ENCODE measurements at places on chromosomes 3 and 15.

- no peak for DNase-seq
These were observed 76.7 kb downstream of the ARNT2 start for GRCh38 chr15:80480909-80481308.

DNA sequence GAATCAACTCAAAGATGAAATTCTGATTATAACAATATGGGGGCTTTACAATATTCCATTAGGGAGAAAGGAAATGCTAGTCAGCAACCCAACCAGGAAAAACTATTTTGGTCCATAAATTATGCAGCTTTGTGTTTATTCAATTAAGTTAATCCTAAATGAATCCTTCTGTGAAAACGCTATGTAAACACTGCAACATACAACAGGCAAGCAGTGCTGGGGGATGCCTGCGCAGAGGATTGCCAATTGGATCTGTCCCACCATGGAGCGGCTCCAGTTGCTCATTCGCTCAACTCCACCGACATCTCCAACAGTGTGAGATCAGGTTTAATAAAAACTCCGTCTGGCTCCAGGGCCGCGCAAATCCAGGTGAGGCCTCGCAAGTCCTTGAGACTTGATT, 290.5 kb upstream of the VEPH1 start:
- DNase-seq: no peak

- no peak for DNase-seq
These were observed 339.0 kb downstream of the EPHB1 start for GRCh38 chr3:135133905-135134683.

DNA sequence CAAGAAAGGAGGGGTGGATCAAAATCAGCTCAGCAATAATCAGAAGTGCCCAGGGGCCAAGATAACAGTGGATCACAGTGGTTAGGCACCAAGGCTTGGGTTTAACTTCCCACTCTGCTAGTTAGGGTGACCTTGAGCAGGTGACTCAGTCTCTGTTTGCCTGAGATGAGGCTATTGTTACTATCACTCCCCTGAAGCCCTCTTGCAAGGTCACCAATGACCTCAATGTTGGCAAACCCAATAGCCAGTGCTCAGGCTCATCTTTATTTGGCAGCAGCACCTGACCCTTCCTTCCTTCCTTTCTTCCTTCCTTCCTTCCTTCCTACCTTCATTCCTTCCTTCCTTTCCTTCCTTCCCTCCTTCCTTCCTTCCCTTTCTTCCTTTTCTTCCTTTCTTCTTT, 102.4 kb upstream of the HACD2 start:
- no peak for DNase-seq

DNA sequence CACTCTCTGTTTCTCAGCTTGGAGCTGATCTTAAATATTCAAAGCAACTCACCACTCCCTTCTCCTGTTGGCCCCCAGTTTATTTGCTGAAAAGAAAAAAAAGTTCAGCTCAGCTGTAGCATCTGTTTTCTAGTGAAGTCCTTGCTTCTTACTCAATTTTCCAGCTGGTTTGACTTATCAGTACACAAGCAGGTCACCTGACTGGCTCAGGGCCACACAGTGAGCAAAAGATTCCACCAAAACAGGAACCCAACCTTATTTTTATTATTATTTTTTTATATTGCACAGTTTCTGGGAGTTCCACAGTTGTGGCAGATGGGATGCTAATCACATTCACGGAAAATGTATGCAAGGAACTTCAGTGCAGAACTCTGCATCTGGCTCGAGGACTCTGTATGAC, 390.7 kb upstream of the RGMA start:
- no peak for DNase-seq

- DNase-seq: no peak
These were observed 26.3 kb downstream of the DZIP1L start for GRCh38 chr3:138089091-138089490.

- DNase-seq: no peak
These were observed 10.4 kb downstream of the GOLM2 start for GRCh38 chr15:44298878-44299277.

DNA sequence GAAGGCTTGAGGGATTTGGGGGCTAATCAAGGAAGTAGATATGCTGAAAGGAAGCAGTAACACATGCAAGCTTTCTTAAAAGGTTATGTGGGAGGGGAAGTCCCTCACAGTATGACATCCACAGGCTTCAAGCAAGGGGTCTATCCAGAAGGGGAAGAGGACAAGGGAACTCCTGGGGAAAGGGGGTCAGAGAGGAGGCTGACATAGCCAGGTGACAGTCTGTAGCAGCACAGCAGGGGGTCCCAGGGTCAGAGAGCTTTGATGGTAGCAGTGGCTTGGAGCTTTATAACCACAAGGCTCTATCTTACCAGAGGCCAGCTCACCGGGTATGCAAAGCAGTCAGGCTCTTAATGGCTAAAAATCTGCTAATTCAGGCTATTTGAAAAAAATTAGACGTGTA, 150.6 kb upstream of the NSMCE3 start:
- DNase-seq: no peak

DNA sequence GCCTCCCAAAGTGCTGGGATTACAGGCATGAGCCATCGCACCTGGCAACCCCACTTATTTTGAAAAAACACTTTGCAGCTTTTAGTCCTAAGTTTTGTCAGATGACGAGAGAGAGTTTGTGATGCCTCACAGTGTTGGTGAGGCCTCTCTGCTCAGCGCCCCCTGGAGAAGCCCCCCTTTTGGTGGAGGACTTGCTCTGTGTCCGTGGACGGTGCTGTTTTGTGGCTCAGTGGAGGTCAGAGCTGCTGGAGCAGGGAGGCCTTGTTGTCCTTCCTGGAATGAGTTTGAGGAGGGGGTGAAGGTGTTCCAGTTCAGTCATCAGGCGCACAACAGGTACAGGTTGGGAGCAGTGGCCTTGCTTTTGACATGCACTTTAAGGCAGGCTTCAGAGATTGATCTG, 58.0 kb downstream of the PGPEP1L start:
- DNase-seq: no peak

GRCh38 chr15:69222002-69222474, 61.6 kb downstream of the GLCE start:
- no peak for DNase-seq

DNA sequence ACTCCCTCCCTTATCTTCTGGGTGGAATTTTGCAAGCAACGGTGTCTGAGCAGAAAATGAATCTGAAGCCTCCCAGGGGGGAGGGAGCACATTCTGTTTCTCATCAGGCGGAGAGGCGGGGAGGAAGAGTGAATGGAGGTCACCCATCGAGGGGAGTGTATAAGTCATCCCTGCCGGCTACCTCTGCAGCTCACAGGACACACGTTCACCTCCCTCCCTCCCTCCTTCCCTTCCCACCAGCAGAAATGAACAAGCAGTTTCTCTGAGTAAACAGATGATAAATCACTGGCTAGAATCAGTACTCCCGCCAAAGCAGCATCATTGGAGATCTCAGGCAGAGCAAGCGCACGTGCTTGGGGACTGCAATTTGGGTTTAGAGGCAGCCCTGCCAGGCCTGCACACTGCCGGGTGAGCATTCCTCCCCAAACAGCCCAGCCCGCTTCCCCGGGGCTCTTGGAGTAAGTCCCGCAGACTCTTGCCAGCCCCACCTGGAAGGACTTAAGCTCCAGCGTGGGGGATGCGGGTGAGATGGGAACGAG, 38.3 kb downstream of the CPN2 start:
- no peak for DNase-seq

- DNase-seq: no peak
These were observed 138.4 kb downstream of the SST start for GRCh38 chr3:187531831-187532230.

- peak; percentile 4 for DNase-seq
These were observed 280.6 kb downstream of the ROBO2 start for GRCh38 chr3:77320514-77320913.

- no peak for DNase-seq
These were observed 6.9 kb downstream of the APH1B start for GRCh38 chr15:63284335-63284734.

GRCh38 chr3:28150465-28151206, 90.8 kb upstream of the CMC1 start:
- DNase-seq: no peak

GRCh38 chr3:71393093-71393492, 190.4 kb downstream of the FOXP1 start:
- no peak for DNase-seq

DNA sequence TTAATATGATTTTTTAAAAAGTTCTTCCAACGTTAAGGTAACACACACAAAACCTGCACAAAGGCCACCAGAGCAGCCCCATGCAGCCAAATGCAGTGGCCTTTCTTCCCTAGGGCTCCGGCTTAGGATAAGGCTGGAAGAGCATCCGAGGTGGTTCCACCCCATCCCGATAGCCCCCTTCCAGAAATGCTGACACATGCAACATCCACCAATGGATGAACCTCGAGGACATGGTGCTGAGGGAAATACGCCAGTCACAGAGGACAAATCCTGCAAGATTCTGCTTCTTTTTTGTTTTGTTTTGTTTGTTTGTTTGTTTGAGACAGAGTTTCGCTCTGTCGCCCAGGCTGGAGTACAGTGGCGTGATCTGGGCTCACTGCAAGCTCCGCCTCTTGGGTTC, 199.3 kb upstream of the NSMCE3 start:
- DNase-seq: no peak

DNA sequence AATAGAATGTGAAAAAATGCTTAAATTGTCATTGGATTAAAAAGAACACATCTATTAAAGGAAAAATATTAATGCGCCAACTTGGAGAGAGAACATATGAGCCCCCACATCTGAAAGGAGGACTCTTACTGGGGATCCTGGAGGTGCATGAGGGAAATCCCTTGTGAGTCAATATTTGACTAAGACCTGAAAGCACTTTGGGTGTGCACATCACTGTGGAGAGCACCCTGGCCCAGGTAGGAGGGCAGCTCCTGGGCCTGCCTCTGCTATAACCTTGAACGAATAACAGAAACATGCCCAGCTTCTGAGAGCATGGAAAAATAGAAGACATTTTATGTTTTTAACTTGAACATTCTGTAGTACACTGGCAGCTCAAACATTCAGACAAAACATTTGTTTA, 199.8 kb downstream of the GAP43 start:
- DNase-seq: no peak

- DNase-seq: no peak
These were observed 20.5 kb upstream of the APEH start for GRCh38 chr3:49653621-49654020.

DNA sequence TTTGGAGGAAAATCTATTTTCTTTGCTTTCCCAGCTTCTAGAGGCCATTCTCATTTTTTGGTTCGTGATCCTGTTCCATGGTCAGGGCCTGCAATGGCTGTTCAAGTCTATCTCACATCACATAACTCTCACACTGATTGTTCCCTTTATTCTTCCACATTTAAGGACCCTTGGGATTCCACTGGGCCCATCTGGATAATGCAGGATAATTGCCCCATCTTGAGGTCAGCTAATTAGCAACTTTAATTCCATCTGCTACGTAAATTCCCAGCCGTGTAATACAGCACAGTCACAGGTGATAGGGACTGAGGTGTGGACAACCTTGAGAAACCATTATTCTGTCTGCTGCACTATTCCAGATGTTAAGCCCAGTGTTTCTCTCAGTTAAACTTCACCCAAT, 311.6 kb upstream of the CNTN4 start:
- no peak for DNase-seq

DNA sequence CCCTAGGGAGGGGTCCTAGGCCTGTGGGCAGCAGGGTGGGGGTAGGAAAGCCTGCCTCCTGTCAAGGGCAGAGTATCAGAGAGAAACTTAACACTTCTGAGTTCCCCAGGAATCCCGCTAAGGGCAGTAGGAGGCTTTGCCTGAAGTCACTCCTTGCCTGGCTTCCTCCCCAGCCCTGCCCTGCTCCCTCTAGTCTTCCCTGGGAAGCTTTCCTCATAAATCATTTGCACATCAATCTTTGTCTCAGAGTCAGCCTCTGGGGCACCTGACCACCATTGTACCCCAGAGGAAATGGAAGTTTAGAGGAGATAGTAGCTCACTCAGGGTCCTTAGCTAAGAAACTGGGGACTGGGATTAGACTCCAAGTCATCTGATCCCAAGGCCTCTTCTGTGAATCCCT, 129.4 kb upstream of the TLE3 start:
- no peak for DNase-seq

DNA sequence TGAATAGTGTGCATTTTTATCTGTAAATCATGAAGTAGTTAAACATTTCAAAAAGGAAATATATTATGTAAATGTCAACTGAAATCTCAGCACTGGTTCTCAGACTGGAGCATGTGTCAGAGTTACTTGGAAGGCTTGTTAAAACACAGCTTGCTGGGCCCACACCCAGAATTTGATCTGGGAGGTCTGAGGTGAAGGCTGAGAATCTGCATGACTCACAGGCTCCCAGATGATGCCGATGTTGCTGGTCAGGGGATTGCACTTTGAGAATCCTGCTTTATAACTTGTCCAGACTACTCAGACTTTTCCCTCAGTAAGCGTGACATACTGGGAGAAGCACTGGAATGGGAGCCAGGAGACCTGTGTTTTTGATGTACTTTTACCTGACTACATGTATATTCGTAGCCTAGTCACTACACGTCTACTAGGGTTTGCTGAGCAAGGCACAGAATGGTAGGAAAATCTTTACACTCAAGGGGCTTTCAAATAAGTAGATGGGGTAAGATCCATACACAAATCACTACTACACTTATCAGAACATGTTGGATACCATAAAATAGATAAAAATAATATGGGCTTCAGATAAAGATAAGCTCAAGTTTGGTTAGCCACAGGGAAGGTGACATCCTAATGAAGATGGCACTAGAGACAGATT, 77.1 kb upstream of the MEX3B start:
- no peak for DNase-seq

GRCh38 chr15:38541026-38541425, 23.6 kb downstream of the RASGRP1 start:
- no peak for DNase-seq

- no peak for DNase-seq
These were observed 320.9 kb upstream of the RASGRP1 start for GRCh38 chr15:38885471-38885952.

GRCh38 chr3:87203809-87204208, 23.3 kb upstream of the CHMP2B start:
- no peak for DNase-seq

- DNase-seq: no peak
These were observed 6.6 kb downstream of the TP63 start for GRCh38 chr3:189637750-189638149.

DNA sequence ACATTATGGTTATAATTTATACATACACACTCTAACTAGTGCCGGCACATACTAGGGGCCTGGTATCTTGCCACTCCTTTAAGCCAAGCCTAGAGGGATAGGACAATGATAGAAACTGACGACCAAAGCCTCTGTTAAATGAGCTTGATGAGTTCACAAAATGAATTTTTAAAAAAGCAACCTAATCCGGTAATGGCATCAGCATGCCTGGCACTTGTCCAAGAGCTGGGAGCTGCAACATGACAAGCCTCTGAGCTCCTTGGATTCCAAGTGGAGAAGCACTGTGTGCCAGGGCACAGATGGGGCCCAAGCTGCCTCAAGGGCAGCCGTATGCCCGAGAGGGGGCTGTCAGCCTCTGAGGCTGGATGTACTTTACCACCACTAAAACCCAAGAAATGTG, 9.7 kb downstream of the ETV5 start:
- DNase-seq: no peak

GRCh38 chr3:12299026-12299425, 10.2 kb downstream of the PPARG start:
- no peak for DNase-seq

GRCh38 chr3:184174284-184174645, 390 bp upstream of the AP2M1 start:
- no peak for DNase-seq

- no peak for DNase-seq
These were observed 24.7 kb downstream of the SLC15A2 start for GRCh38 chr3:121918779-121919483.
